ENCODE measurements at places on chromosomes 1 and 21.

- DNase-seq, result no peak
These were observed 55.4 kb downstream of the SPEN start for GRCh38 chr1:15902882-15903281.

DNA sequence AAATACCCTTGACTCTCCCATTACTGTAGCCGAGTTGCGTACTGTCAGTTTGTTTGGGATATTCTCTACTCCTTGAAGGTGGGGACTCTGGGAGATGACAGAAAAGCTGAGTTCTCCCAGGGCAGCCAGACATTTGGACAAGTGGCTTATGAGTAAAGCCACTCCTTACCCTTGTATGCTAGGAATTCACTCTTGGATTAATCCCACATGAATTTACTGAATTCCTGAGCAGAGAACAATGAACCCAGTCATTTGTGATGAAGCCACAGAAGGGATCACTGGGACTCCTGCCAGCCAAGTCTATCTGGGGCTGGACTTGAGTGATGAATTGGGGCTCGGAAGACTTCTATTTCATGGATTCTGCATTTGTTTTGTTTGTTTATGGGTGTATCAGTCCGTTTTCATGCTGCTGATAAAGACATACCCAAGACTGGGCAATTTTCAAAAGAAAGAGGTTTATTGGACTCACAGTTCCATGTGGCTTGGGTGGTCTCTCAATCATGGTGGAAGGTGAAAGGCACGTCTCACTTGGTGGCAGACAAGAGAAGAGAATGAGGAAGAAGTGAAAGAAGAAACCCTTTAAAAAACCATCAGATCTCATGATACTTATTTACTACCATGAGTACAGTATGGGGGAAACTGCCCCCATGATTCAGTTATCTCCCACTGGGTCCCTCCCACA lies 25.1 kb downstream of the C1orf116 start:
- no peak for DNase-seq

DNA sequence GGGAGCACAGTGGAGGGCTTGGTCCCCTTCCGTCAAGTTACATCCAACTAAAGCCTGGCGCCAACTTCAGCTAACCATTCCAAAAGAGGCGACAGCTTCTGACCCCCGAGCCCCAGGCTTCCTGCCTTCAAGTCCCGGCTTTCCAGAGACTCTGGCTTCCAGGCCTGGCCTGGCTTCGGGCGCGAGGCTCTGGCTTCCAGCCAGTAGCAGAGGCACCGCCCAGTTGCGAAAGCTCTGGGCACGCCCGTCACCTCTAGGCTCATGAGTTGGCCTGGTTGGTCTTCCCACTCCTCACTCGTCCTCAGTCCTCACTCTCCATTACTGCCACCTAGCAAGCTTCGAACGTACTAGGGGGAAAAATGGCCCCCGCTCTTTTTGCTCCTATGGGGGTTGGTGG lies 30.0 kb upstream of the C1orf185 start:
- no peak for DNase-seq

DNA sequence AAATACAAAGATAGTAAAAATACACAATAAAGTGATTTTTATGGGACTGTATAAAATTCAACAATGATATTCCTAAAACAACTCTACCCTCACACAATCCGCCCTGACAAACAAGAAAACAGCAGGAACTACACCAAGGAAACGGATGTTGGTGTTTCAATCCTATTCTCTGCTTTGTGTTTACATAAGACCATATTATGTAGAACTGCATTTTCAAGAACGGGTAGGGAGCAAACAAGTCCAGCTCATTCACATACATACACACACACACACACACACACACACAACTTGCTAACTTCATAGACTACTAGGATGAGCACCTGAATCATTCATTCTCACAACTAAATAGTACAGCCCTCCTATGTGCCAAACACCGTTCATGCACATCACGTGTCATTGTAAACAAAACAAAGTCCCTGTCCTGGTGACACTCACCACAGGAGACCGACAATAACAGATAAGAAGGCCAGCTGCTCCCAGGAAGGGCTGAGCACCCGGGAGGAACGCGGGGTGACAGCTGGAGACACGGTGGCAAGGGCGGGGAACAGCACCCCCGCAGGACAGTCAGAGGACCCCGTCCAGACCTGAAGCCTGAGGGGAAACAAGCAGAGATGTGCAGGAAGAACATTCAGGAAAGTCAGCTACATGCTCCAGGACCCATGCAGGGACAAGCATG lies 43.0 kb downstream of the NPHP4 start:
- no peak for DNase-seq

DNA sequence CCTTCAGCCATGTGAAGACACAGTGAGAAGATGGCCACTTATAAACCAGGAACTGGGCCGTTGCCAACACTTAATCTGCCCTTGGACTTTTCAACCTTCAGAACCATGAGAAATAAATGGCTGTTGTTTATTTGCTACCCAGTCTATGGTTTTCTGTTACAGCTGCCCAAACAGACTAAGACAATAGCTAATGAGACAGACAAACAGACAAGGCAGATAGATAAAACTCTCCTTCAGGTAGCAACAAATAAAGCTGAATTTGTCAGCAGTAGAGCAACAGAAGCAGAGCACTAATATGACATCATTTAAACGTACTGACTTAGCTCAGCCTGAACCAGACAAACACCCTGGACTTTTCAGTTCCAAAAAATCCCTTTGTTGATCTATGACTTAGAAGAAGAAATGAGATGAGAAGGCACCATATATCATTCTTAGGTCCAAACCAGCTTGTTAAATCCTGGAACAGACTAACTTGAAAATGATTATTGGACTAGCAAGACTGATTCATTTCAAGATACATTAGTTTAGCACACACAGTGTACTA lies 27.0 kb downstream of the ZZZ3 start:
- no peak for DNase-seq

DNA sequence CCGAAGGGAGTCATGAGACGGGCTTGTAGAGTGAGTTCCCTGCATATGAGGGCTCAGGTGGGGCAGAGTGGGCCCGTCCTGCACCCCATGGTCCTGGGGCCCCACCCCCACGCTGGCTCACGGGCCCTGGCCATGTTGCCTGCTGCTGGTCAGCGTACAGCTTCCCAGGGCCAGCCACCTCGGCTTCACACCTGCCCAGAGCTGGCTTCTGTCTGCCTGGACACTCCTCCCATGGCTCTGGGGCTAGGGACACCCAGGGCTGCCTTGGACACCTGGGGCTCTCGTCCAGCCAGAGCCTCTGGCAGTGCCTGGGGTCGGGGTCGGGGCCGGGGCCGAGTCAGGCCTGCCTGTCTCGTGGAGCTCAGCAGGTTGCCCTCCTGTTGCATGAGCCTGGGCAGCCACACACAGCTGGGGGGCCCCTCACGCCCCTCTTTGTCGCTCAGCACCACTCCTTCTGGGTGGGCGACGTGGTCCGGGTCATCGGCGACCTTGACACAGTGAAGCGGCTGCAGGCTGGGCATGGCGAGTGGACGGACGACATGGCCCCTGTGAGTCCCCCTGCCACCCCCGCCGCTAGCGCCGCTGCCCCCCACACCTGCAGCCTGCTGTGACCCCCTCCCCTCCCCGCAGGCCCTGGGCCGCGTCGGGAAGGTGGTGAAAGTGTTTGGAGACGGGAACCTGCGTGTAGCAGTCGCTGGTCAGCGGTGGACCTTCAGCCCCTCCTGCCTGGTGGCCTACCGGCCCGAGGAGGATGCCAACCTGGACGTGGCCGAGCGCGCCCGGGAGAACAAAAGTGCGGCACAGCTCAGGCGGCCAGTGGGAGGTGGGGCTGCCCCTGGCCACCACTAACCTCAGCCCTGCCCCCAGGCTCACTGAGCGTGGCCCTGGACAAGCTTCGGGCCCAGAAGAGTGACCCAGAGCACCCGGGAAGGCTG lies 5.5 kb upstream of the MMP23B start:
- DNase-seq, result no peak

GRCh38 chr1:69587391-69587790 lies 19.7 kb downstream of the LRRC7 start:
- DNase-seq, result no peak
